ENCODE measurements at places on chromosomes 11 and 22.

- DNase-seq, result no peak
Observed at GRCh38 chr11:11044137-11044855, 186.4 kb upstream of the ZBED5 start.

- DNase-seq, result peak; percentile 36
Observed at GRCh38 chr11:34890812-34891211, 25.4 kb downstream of the APIP start.

DNA sequence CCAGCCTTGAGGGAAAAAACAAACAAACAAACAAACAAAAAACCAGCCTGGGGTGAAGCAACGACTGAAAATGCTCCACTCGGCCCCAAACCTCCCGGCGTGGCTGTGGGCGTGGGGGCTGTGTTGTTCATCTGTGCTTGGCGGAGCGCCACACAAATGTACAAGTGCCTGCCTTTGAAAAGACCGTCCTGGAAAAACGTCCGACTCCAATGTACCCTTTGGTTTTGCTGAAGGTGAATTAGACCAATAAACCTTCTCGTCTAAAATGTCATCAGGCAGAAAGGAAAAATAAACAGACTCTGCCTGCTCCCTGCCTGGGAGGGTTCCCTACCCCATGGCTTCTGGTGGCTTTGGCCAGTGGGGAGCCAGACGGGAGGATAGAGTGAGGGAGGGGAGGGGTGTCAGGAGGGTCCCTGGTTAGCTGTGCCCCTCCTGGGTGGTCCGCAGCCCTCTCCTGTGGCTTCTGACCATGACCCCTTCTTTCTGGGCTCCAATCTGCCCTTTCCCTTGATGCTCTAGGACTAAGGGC is 93.9 kb downstream of the TRMU start:
- DNase-seq, result no peak

GRCh38 chr22:39122772-39123470 is 25.9 kb downstream of the APOBEC3H start:
- no peak for DNase-seq

DNA sequence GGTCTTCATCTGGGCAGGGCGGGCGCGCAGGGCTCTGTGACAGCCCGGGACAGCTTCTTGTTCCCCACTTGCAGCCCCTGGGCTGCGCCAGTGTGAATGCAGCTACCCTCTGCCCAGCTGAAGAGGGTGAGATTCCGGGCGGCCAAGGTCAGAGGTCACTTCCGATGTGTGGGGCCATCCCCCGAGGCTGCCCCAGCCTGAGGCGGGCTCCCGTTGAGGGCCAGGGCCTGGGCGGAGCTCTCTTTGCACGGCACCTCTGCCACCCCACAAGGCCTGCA is 23.9 kb downstream of the MOB2 start:
- no peak for DNase-seq

DNA sequence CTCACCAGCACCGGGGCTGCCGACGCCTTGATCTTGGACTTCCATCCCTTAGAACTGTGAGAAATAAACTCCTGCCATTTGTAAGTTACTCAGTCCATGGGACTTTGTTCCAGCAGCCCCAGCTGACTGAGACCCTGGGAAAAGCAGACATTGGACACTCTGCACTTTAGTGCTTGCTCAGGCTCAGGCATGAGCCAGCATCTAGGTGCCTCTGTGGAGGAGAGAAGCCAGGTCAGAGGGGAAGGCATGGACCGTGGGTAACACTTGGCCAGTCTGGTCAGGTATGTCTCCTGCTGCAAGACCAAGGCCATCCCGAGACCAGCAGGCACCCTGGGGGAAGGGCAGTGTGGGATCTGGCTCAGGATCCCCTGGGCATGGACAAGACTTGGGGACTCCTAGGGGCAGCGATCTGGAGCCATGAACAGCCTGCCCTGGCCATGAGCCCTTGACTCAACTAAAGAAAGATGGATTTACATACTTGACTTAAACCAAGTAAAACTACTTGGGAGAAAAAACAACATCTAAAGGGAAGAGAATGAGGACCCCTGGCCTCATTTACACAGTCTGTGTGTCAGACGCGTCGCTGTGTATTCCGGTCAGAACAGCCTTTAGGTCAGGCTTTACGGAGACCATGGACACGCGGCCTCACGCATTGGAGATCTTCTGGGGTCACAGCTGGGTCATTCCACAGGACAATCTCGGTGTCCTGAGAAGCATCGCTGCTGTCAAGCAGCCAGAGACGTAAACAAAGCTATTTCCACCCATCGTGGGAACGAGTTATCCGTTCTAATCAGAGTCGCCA is 497.1 kb downstream of the BRD1 start:
- DNase-seq, result no peak

- no peak for DNase-seq
Observed at GRCh38 chr11:84857746-84858145, 769.4 kb downstream of the DLG2 start.

- DNase-seq, result no peak
Observed at GRCh38 chr11:116727990-116728389, 44.8 kb downstream of the BUD13 start.

DNA sequence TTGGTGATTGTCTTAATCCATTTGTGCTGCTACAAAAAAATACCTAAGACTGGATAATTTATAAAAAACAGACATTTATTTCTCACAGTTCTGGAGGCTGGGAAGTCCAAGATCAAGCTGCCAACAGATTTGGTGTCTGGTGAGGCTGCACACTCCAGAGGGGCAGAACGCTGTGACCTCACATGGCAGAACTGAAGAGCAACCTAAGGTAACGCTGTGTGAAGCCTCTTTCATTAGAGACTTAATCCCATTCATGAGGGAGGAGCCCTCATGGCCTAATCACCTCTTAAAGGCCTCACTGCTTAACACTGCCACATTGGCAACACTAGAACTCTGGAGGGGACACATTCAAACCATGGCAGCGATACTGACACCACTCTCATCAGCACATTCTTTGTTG is 42.7 kb upstream of the BIRC3 start:
- no peak for DNase-seq

DNA sequence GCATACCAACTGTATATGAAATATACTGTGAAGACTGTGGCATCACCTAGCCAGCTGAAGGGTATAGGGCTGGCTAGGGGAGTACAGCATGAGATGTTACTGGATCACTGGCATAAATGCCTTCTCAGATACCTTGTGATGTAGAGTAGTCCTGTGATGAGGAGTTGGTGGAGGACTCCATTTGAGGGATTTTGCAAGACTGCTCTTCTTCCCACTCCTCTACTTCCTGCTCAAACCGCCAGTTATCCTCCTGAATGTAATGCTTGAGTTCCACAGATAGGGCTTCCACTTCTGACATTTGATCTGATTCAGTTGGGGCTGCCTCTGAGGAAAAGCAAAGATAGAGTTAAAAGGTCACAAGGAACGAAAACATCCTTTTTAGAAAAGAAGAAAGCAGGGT is 29.3 kb downstream of the CLDN25 start:
- no peak for DNase-seq

- DNase-seq, result no peak
Observed at GRCh38 chr11:118275176-118275575, 11.1 kb upstream of the MPZL2 start.

- no peak for DNase-seq
Observed at GRCh38 chr11:67120456-67120855, 1.4 kb downstream of the KDM2A start.

DNA sequence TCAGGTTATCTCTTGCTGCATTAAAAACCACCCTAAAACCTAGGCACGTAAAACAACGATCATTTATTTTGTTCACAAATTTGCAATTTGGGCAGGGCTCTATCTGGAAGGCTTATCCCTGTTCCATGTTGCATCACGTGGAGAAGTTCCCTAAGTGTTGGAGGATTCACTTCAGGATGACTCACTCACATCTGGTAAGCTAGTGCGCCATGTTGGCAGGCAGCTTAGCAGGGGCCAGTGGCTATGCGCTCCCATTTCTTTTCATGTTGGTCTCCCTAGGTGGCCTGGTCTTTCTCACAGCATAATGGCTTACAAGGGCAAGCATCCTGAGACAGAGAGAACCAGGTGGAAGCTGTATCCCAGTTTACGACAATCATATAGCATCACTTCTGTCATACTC is 226.8 kb downstream of the BLID start:
- DNase-seq, result no peak

DNA sequence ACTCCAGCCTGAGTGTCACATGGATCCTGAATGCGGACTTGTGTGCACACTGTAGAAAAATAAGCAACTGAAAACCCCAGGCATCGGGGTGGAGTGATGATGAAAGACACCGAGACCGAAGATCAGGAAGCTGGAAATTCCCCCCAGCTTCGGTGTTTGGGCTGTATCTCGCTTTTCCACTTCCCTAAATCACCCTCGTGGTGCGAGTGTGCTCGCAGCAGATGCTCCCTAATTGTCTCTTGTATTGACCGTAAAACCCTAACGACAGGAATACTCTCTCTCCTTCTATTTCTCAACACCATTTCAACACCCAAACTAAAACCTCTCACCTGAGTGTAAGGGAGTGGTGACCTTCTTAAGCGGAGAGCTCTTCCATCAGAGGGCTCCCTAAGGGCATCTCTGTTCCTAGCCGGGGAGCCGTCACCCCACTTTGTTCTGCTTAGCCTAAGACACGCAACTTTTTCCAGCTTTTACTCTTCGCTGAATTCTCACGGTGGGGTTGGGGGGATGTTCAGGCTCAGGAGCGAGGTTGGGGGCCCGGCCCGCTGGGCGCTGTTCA is 635 bp upstream of the GRK3 start:
- DNase-seq, result peak; percentile 31

- DNase-seq, result no peak
Observed at GRCh38 chr11:86991341-86991740, 36.1 kb upstream of the FZD4 start.

DNA sequence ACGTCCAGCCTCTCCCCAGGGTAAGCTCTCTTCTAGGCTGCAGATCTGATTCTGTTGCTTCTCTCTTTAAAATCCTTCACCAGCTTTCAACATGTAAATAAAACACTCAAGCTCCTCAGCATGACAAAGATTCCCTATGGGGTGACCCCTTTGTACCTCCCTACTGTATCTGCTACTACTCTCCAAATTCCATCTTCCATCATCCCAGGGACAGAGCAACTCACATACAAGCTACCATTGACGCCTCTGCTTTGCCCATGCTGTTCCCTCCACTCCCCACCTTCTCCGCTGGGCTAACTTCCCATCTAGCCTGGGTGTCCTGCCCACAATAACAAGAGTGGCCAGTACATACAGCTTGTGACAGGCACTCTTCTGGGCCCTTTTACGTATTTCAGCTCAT is 207.5 kb upstream of the ZBED5 start:
- DNase-seq, result no peak

DNA sequence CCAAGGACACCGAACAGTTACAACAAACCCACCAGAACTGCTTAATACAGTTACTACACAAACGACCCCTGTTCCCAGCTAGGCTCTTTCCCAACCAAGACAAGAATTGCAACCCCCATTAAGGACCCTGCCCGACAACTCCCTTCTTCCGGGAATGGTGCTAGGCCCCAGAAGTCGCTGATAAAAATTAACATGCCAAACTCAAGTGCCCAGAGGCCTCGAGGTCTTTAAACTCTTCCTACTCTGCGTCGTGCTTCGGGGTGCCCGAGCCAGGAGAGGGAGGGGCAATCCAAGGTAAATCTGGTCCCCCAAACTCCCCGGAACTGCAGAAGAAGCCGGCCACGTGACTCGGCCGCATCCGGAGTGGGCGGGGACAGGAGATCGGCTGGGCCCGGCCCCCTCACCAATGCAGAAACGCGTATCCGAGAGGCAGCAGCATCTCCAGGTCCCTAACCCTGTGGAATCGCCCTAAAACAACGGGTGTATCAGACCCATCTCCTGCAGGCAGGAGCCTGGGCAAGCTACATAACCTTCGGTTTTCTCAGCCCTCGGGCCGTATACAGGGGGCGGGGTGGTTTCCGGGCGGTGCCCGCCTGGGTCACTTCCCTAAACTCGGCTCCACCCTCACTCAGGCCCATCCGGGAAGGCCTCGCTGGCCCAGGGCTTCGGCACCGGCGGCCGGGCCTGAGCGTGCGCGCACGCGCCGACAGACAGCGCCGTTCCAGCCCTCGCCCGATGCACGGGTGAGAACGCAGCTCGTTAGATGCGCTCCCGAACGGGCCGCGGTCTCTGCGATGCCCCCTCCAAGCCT is 1.1 kb downstream of the CFL1 start:
- DNase-seq, result peak; percentile 69

- no peak for DNase-seq
Observed at GRCh38 chr11:1782031-1782590, 18.4 kb upstream of the CTSD start.

- DNase-seq, result peak; percentile 28
Observed at GRCh38 chr11:87281496-87281895, 243.8 kb downstream of the TMEM135 start.

GRCh38 chr11:131823772-131824171 is 453.4 kb downstream of the NTM start:
- DNase-seq, result no peak

GRCh38 chr22:49458708-49459099 is 369.0 kb downstream of the BRD1 start:
- no peak for DNase-seq

DNA sequence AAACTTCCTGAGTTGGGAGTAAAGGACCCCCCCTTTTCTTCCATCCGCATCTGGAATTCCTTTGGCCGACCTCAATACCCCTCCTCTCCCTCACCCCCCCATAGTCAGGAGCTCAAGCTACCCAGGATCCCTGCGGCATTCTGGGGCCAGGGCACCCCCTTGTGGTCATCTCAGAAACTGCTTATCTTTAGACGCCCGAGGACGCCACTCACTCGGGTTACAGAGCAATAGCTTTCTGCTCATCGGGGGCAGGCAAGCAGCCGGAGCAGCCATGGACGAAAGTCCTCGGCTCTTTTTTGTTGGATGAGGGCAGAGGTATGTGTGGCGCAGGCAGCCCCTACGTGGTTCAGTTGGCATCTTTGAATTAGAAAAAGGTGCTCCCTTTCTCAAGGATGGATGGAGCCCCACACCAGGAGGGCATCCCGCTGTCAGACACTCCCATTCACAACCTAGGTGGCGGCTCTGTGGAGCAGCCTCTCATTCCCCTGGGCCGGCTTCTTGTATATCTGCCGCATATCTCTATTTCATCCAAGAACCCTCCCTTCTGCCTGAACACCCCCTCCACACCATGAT is 2.3 kb downstream of the C1QTNF5 start:
- DNase-seq, result no peak

- no peak for DNase-seq
Observed at GRCh38 chr22:44405661-44406060, 92.4 kb downstream of the RTL6 start.

- no peak for DNase-seq
Observed at GRCh38 chr22:30043161-30043560, 37.1 kb upstream of the HORMAD2 start.

DNA sequence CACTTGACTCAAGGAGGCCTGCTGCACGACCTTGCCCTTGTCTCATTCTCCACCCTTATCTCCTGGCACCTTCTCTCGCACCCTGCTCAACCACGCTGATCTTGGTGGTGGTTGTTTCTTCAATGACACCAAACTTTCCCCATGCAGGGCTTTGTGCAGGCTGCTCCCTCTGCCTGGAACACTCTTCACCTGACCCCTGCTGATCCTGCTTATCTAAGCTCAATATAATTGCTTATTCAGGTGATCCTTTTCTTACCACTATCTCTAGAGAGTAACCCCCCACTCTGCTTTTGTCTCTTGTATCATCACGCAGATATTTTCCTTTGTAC is 604.4 kb downstream of the BUD13 start:
- no peak for DNase-seq

- DNase-seq, result no peak
Observed at GRCh38 chr11:82959987-82960778, 58.6 kb downstream of the DDIAS start.

GRCh38 chr11:128840783-128841182 is 26.3 kb downstream of the KCNJ1 start:
- DNase-seq, result no peak

All from mesenchymal stem cell (in vitro differentiated cells and primary cell).